ENCODE measurements at places on chromosomes 4 and X.

DNA sequence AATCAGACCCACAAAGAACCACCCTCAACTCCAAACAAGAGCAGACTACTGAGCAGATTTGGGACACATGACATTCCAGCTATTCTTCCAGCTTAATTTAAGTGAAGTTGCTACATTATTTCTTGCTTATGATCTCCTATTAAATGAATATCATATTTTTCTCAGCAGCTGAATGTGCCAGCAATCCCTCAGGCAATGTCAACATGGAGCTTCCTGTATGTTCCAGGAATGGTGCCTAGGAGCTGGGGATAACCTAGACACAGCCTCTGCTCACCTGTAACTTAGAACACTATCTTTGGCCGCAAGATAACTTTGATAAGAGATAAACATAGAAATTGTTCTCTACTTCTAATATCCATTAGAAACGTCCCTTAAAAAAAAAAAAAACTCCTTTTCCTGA is 274.4 kb upstream of the RASGEF1B start:
- no peaks in the 10 kb centered on the region for H3K36me3 ChIP-seq
- no peak overlapping the region for H3K27ac ChIP-seq
- no peaks in the 10 kb centered on the region for H3K27me3 ChIP-seq
- no peak for DNase-seq
- H3K4me3 ChIP-seq = no peak overlapping the region

DNA sequence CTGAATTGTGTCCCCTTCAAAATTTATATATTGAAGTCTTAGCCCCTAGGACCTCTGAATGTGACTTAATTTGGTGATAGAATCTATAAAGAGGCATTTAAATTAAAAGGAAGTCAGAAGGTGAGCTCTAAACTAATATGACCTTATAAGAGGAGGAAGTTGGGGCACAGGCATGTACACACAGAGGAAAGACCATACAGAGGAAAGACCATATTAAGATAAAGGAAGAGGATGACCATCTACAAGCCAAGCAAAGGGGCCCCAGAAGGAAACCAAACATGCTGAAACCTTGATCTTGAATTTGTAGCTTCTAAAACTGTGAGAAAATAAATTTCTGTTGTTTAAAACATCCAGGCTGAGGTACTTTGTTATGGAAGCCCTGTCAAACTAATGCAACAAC is 26.9 kb upstream of the CYBB start:
- DNase-seq = no peak
- H3K4me3 ChIP-seq = no peak overlapping the region
- no peaks in the 10 kb centered on the region for H3K27me3 ChIP-seq
- H3K4me1 ChIP-seq = peaks cover 35% of the 10 kb centered on the region

DNA sequence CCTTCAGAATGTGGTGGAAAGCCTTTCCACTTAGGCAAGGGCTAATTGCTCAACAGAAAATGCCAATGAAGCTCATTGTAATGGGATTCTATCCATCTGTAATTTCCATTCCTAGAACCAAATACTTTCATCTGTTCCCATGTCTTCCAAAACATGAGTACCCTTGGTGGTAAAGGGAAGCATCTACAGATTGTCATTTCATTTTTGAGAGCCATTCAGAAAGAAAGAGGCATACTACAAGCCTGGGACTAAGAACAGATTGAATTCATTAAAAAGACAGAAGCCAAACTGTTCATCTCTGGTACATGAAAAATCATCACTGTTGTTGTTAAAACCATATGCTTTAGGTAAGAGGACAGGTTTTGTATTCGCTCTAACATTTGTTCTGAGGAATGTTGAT is 43.6 kb upstream of the DCTD start:
- no peaks in the 10 kb centered on the region for H3K4me1 ChIP-seq
- H3K27me3 ChIP-seq = peaks cover 4% of the 10 kb centered on the region
- no peak overlapping the region for H3K4me3 ChIP-seq
- H3K36me3 ChIP-seq = no peaks in the 10 kb centered on the region
- H3K27ac ChIP-seq = no peak overlapping the region

DNA sequence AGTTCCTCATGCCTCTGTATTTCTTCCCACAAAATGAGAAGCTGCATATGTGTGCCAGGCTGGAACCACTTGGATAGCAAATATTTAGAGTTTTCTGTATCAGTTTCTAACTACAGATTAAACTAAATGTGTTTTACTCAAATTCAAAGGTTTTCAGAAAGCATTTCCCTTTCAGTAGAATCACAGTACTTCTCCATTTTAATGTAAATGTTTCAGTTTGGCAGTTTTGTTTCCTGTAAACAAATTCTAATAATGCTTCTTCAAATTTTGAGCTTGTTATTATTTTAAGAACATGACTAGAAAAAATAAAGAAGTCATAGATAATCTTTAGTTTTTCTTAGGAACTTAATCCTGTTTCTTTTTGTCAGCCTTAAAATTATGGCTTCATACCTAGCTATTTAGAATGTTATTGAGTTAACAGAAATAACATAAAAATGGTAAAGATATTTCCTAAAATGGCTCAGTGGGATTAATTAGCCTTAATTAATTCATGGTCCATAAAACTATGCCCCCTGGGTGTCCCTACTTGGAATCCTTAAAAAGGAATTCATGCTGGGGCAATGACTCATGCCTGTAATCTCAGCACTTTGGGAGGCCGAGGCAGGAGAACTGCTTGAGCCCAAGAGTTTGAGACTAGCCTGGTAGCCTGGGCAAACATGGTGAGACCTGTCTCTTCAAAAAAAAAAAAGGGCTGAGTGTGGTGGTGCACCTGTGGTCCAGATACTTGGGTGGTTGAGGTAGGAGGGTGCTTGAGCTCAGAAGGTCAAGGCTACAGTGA is 83.8 kb upstream of the GPR34 start:
- H3K27me3 ChIP-seq = no peaks in the 10 kb centered on the region
- H3K27ac ChIP-seq = no peak overlapping the region
- DNase-seq = no peak
- H3K4me3 ChIP-seq = no peak overlapping the region
- H3K36me3 ChIP-seq = peaks cover 7% of the 10 kb centered on the region

DNA sequence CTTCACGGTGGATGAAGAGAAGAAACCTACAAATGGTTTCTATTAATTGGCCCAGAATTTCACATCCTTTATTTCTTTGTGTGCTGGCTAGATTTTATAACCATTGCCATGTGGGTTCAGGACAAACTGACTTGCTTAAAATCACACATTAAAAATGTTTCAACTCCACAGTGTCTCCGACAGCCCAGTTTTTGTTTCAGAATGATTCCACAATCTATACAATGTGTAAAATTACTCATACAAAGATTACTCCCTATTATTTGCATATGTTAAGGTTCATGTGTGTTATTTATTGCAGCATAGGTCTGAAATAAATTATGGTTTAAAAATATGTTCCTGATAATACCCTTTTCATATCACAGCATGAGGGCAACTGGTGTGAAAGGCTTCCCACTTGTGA is 20.6 kb downstream of the DCHS2 start:
- DNase-seq = no peak
- H3K27me3 ChIP-seq = peaks cover 34% of the 10 kb centered on the region
- H3K27ac ChIP-seq = no peak overlapping the region
- no peak overlapping the region for H3K4me3 ChIP-seq
- no peaks in the 10 kb centered on the region for H3K4me1 ChIP-seq
- H3K36me3 ChIP-seq = no peaks in the 10 kb centered on the region

- peaks cover 7% of the 10 kb centered on the region for H3K36me3 ChIP-seq
- H3K27ac ChIP-seq = peak overlapping the region; percentile 100
- H3K4me3 ChIP-seq = peak overlapping the region; percentile 95
- H3K27me3 ChIP-seq = no peaks in the 10 kb centered on the region
- H3K4me1 ChIP-seq = peaks cover 12% of the 10 kb centered on the region
- DNase-seq = peak; percentile 92
Observed at GRCh38 chr4:139295206-139295941, 5.9 kb upstream of the NAA15 start.

DNA sequence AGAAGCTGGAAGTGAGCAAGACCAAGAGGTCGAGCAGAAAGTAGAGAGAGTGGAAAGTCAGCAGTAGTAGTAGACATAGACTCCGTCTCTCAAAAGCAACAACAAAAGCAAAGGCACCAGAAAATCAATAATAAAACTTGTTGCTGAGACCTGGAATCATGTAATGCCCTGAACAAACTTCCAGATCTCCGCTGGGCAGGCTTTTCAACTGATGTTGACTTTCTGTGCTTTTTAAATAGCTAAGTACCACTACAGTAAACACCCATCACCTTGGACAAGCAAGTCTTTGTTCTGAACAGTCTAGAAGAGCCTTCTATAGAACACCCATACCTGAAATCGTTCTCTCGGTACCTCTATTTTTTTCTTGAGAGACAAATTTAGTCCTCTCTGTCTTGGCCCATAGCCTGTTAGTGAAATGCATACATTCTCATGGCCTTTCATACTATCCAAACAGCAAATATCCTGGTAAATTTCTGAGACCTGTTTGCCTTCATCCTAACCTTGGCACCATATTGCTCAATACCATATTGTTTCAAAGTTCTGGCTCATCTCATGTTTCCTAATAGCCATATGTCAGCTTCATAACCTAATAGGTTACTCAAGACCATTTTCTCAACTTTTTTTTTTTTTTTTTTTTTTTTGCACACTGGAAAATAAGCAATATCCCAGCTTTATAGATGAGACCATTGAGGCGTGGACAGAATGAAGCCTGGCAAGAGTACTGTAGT is 200.6 kb upstream of the RBPJ start:
- peaks cover 14% of the 10 kb centered on the region for H3K27me3 ChIP-seq
- no peaks in the 10 kb centered on the region for H3K36me3 ChIP-seq
- DNase-seq = no peak
- no peak overlapping the region for H3K27ac ChIP-seq
- H3K4me1 ChIP-seq = no peaks in the 10 kb centered on the region

DNA sequence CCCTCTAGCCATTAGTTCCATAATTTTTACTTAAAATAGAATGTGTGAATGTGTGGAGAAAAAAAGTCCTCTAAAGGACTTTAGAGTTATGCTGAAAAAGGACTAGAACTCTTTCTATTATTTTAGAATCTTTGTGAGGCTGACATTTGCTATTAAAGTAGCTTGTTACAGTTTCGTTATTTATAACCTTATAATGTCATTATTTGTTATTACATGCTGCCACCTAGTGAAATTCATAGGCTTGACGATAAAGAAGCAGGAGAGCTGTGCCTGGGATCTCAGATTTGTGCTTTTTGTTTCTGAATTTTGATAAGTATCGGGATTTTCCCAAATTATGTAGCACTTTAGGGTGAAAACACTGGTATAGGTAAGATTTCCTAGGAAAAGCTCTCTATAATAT is 38.5 kb upstream of the TAPT1 start:
- no peak overlapping the region for H3K4me3 ChIP-seq
- peaks cover 17% of the 10 kb centered on the region for H3K4me1 ChIP-seq
- DNase-seq = no peak

GRCh38 chrX:28188526-28188925 is 207.3 kb upstream of the DCAF8L1 start:
- H3K36me3 ChIP-seq = no peaks in the 10 kb centered on the region
- no peak overlapping the region for H3K4me3 ChIP-seq
- H3K27ac ChIP-seq = no peak overlapping the region
- no peaks in the 10 kb centered on the region for H3K27me3 ChIP-seq
- no peaks in the 10 kb centered on the region for H3K4me1 ChIP-seq

- peaks cover 16% of the 10 kb centered on the region for H3K4me1 ChIP-seq
- DNase-seq = no peak
Observed at GRCh38 chrX:23773601-23774175, 9.3 kb upstream of the SAT1 start.

DNA sequence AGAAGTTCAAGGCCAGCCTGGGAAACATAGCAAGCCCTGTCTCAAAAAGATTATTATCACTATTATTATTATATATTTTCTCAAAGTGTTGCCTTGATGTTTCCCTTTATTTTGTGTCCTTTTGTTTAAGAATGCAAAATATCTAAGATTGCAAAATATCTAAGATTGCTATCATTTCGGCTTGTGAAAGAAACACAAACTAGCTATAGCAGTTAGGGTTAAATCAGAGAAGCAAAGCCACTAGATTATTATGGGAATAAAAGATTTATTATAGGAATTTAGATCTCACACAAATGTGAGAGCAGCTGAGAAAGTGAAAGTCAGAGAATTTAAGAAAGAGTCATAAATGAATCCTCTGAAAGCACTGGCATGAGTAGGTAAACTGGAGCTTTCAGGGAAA is 18.0 kb upstream of the TMEM184C start:
- H3K27ac ChIP-seq = no peak overlapping the region
- no peaks in the 10 kb centered on the region for H3K4me1 ChIP-seq
- H3K4me3 ChIP-seq = no peak overlapping the region
- peaks cover 28% of the 10 kb centered on the region for H3K27me3 ChIP-seq

DNA sequence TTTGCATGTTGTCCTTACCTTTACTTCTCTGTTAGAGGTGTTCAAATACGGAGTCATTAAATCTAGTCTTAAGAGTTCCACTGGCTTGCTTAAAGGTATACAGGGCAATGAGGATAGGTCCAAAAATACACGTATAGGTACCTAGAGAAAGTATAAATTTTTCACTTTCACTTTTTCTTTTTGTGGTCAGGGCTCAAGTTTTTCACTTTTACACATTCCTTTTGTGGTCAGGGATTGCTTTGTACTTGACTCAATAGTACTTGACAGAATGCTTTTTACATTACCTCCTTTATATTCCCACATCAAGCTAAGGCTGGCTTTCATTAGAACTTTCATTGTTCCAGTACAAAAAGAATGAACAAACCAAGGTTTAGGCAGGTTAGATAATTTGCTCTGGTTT is 21.7 kb downstream of the TMEM184C start:
- H3K36me3 ChIP-seq = peaks cover 51% of the 10 kb centered on the region
- H3K4me1 ChIP-seq = peaks cover 17% of the 10 kb centered on the region
- peak overlapping the region; percentile 3 for H3K4me3 ChIP-seq
- peak overlapping the region; percentile 37 for H3K27ac ChIP-seq
- no peaks in the 10 kb centered on the region for H3K27me3 ChIP-seq
- DNase-seq = no peak

GRCh38 chrX:15233416-15234015 is 36.4 kb downstream of the ASB9 start:
- H3K36me3 ChIP-seq = no peaks in the 10 kb centered on the region
- no peak overlapping the region for H3K27ac ChIP-seq
- H3K4me1 ChIP-seq = no peaks in the 10 kb centered on the region
- peaks cover 6% of the 10 kb centered on the region for H3K27me3 ChIP-seq

DNA sequence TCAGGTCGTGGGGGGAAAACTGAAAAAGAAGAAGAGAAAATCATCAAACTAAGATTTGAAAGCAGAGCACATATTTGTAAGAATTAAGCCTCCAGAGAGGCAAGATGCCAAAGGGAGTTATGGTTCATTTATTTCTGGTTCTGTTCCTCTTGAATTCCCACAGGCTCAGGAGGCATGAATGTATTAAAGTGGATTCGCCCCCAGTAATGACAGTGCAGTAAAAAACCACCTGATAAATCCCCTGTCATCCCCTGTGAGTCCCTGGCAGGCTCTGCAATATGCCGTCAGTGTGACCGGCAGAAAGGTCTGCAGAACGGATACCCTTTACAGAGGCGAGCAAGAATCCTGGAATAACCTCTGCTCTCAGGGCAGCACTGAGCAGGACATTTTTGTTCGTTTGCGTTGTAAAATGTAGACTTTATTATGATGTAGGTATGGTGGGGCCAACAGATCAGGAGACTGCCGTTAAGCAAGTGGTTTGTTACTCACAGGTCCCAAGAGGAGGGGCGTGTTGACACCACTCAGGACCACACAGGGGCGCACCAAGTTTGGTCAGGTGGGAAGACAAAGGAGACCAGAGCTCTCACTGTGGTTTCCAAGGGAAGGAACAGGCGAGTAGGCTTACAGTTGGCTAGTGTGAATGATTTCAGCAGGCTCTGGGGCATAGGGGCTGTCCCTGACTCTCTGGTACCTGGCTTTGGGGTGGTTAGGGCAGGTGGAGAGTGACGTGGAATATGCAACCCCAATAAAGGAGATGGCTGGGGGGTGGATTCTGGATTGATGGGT is 75.3 kb downstream of the DHRSX start:
- peaks cover 41% of the 10 kb centered on the region for H3K4me1 ChIP-seq
- no peak overlapping the region for H3K4me3 ChIP-seq
- DNase-seq = no peak
- H3K27ac ChIP-seq = peak overlapping the region; percentile 60

- peaks cover 38% of the 10 kb centered on the region for H3K4me1 ChIP-seq
- DNase-seq = no peak
- H3K27ac ChIP-seq = peak overlapping the region; percentile 17
- peaks cover 69% of the 10 kb centered on the region for H3K36me3 ChIP-seq
Observed at GRCh38 chr4:10091531-10092181, 24.9 kb downstream of the WDR1 start.
